ENCODE measurements at places on chromosomes 13 and 19.

DNA sequence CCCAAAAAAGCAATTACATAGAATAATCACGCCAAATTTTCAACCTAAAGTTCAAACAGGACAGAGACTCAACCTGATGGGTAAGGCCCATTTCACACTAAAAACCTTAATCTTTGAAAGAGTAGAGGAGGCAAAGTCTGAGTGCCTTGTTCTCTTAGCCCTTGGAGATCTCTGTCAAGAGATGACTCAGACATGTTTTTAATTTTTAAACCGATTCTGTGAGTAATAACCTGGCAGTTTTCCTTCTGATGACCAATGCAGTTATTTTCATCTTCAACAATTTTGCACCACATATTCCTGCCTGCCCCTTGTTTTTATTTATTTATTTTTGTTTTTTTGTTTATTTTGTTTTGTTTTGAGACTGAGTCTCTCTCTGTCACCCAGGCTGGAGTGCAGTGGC, 11.5 kb upstream of the TNFSF9 start:
- no peak for DNase-seq

GRCh38 chr19:9868983-9869617, 34.0 kb downstream of the PIN1 start:
- DNase-seq: no peak

- DNase-seq: no peak
Observed at GRCh38 chr19:40804783-40805242, 5.8 kb downstream of the EGLN2 start.

GRCh38 chr19:52584736-52585440, 14.8 kb downstream of the ZNF701 start:
- no peak for DNase-seq

GRCh38 chr13:29886446-29886845, 36.0 kb upstream of the UBL3 start:
- DNase-seq: no peak

GRCh38 chr19:1290196-1290702, 4.6 kb downstream of the EFNA2 start:
- DNase-seq: no peak

DNA sequence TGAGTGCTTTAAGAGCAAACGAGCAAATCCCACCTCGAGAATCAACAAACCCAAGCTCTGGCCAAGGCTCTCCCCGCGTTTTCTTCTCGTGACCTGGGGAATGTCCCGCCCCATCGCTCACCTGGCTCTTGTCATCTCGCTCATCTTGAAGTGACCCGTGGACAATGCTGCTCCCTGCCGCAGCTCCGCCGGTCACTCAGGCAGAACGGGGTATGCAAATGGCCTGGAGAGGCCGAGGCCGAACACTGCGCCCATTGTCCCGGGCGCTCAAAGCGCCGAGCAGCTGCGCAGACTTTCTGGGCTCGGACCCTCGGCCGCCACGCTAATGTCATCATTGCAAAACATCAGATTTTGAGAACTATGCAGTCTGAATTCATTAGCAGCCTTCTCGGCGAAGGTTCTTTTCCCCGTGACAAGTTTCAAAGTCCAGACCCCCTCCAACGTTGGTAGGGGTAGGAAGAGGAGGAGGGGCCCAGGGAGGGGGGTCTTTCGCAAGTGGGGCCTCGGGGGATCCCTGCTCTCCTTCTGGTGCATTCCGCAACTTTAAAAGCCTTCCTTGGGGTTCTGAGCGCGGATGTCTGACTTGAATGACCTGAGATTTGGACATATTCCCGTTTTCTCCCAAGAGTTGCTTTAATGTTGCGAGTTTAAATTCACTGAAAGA, 39.7 kb downstream of the SOX1 start:
- no peak for DNase-seq

DNA sequence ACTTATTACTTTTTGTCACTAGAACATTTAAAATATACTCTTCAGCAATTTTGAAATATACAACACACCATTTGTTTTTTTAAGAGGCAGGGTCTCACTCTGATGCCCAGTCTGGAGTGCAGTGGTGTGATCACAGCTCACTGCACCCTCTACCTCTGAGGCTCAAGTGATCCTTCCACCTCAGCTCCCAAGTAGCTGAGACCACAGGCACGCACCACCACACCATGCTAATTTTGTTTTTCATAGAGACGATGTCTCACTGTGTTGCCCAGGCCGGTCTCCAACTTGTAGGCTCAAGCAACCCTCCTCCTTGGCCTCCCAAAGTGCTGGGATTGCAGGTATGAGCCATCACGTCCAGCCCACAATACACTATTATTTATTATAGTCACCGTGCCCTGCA, 2.6 kb downstream of the IGFL2 start:
- no peak for DNase-seq

- DNase-seq: no peak
Observed at GRCh38 chr19:33699754-33700407, 78.1 kb downstream of the CHST8 start.

DNA sequence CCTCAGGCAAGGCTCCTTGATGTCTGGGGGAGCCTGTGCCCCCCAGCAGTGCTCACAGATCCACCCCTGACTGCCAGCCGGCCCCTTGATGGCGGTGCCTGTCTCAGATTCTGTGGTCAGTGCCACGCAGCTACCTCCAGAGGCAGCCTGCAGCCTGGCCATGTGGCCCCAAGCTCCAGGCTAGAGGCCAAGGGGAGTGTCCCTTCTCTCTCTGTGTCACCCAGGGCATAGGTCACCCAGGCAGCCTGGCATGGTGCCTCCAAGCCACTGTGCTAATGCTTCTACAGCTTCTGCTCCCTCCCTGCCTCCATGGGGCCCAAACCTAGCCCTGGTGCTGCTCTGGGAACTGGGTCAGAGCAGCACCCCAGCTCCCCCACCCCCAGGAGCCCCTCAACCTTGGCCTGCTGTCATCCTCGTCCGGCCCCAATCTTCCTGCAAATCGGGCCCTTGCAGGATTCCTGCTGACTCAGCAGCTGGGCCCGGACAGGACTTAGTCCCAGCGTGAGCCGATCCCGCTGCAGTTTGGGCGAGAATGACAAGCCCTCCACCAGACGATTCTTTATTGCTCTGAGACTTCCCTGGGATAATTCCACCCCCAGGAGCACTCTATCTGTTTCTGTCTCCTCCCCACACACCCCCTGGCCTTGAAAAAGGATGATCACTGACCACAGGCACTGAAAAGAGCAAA, 2.8 kb upstream of the ARL11 start:
- DNase-seq: no peak
